Pancreas (tissue), 10 donors: ENCODE measurements at places on chromosomes 6 and 20.

- no peak for DNase-seq
Measured at GRCh38 chr6:83883240-83883639, 23.8 kb downstream of the CYB5R4 start.

GRCh38 chr6:98136333-98136732, 698.0 kb upstream of the POU3F2 start:
- no peak for DNase-seq

- DNase-seq: peak; percentile 22
Measured at GRCh38 chr6:170019818-170020583, 268.6 kb downstream of the ERMARD start.

- no peak for DNase-seq
Measured at GRCh38 chr20:60690771-60691170, 561.3 kb upstream of the CDH4 start.

- DNase-seq: no peak
Measured at GRCh38 chr20:37161830-37162549, 17.1 kb upstream of the RPN2 start.

- DNase-seq: no peak
Measured at GRCh38 chr20:43838703-43839060, 76.0 kb upstream of the TOX2 start.

GRCh38 chr6:20810727-20811108, 276.5 kb downstream of the CDKAL1 start:
- DNase-seq: no peak

DNA sequence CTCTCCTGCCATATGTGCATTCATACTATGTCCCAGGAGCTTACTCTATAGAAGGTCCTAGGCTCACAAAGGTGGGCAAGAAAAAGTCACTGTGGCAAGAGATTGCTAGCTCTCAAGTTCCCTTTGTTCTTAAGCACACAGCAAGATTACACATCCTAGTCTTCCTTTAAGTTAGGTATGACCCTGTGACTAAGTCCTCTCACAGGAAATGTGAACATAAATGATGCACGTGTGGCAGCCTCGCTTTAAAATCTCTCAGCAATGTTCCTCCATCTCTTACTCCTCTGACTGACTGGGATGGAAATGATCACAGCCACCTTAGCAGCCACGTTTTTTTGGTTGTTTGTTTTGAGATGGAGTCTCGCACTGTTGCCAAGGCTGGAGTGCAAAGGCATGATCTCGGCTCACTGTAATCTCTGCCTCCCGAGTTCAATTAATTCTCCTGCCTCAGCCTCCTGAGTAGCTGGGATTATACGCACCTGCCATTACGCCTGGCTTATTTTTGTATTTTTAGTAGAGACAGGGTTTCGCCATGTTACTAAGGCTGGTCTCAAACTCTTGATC, 35.7 kb upstream of the HAO1 start:
- no peak for DNase-seq

DNA sequence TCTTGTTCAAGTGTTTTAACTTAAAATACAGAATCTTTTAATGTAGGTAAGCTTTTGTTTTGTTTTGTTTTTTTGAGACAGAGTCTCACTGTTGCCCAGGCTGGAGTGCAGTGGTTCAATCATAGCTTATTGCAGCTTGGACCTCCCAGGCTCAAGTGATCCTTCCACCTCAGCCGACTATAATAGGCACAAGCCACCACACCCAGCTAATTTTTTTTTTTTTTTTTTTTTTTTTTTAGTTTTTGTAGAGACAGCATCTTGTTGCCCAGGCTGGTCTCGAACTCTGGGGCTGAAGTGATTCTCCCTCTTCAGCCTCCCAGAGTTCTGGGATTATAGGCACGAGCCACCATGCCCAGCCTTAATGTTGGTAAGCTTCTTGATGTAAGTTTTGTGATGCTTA, 3.3 kb downstream of the EFHC1 start:
- no peak for DNase-seq

DNA sequence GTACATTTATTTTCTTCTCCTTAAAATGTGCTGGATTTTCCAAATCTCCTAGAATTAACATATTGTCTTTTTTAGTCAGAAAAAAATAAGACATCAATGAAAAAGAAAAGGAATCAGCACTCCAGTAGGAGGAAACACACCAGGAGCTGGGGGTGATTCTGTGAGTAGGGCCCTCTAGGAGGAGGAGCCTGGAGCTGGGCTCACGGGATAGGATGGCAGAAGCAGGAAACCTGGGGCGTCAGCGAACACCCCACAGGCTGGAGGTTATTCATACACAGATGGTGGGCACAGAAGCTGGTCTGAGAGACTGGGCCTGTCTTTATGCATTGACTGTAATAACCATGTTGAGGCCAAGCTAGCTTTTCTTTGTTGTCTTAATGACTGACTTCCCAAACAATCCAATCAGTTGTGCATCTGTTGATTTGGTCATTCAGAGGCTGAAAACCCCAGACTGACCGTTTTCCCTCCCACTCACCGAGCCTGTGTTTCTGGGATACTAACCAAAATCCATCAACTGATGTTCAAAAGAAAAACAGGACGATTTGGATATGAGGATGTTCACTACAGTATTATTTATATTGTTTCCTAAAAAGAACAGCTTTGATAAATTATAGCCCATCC, 53.1 kb downstream of the CPNE5 start:
- no peak for DNase-seq

- no peak for DNase-seq
Measured at GRCh38 chr20:59647271-59647670, 42.9 kb downstream of the PHACTR3 start.

- DNase-seq: no peak
Measured at GRCh38 chr20:44019638-44020335, 105.1 kb downstream of the TOX2 start.

DNA sequence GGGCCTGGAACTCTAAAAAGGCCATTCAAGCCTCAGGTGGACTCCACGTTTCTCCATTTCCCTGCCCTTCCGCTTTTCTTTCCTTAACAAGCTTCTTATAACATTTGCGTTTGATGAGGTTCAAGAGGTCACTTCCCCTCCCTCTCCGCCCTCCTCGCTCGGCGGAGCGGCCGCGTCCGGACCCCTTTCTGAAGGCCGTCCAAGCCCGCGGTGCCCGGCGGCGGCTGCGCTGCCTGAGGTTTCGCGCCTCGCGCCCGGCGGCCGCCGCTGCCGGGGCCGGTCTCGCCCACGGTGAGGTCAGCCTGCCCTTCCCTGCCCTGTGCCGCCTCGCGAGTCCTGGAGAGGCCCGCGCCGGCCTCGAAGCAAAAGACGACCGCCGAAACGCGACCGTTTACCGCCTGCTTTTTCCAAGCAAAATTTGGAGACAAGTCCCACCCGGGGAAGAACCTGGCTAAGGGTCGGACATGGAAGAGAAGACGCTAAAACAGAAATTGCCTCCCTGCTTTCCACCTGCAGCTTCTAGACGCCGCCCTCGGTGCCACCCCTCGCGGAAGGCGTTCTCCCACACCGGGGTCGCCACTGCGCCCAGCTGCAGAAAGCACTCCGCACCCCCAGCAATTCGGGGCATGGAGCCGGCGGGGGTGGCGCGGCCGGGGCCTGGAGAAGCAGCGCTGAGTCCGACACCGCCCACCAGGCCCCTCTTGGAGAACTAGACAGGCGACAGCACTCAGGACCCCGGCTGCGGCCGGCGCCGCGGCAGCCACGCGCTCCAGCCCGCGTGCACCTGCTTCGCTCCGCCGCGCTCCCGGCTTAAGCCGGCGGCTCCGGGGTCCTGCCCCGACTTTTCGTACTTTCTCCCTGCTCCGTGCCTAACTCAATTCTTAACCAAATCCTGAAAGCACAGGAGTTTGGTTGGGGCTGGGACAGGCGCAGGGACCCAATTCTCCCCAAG, 11.0 kb upstream of the FOXF2 start:
- DNase-seq: peak; percentile 72

DNA sequence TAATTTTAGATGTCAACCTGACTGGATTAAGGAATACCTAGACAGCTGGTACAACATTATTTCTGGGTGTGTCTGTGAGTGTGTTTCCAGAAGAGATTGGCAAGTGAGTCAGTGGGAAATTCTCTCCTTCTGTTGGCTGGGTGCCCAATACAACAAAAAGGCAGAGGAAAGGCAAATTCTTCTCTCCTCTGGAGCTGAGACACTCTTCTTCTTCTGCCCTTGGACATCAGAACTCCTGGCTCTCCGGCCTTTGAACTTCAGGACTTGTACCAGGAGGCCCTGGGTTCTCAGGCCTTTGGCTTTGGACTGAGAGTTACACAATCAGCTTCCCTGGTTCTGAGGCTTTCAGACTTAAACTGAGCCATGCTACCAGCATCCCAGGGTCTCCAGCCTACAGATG, 7.8 kb upstream of the BTN3A1 start:
- no peak for DNase-seq

- no peak for DNase-seq
Measured at GRCh38 chr6:159809149-159809548, 9.1 kb downstream of the PNLDC1 start.

DNA sequence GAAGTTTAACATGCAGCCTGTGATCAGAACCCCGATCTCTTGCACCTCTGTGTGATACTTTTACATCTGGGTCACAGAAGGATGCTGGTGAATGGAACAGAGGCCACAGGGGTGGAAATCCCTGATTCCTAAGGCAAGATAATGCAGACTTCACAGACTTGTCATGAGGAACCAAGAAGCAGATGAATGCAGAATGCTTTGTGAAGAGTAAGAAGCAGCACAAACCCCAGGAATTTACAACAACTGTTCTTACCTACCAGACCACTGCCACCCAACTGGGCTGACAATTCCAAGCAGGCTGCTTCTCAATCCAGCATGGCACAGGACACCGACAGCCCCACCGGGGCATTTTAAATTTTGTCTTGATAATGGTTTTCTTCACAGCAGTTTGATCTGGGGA, 113.2 kb upstream of the CD93 start:
- DNase-seq: no peak

GRCh38 chr20:31943052-31943471, 8.8 kb downstream of the PDRG1 start:
- peak; percentile 16 for DNase-seq

DNA sequence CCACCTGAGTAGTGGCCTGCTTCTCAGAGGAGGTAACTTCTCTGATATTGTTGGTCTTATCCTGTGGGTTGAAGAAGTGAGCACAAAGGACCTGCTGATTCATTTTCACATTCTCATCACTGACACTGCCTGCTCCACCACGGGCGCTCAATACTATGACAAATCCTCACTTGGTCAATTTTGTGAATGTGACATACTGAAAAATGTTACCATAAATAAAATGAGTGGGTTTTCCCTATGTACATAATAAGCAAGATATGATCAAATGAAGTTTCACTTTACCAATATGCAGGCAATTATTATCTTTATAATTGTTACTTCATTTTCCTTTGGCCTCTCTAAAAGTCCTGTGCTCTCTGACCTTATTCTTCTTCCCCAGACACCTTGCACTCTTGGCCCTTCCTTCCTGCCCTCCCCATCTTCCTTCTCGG, 71.5 kb upstream of the RIPOR2 start:
- no peak for DNase-seq

DNA sequence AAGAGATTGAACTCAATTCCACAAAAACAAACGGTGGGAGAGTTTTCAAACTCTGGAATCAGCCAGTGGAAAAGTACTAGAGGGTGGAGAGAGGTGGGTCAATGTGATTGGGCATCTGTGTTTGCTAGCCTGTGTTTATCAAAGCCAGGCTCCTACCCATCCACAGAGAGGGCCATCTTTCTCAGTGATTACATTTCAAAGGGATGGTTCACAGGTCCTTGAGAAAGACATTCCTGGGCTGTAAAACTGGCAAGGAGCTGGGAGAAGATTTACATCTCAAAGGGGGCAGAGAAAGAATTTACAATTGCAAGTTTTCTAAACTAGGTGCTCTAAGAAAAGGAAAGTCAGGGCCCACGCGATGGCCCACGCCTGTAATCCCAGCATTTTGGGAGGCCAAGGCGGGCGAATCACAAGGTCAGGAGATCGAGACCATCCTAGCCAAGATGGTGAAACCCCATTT, 146.8 kb upstream of the UST start:
- no peak for DNase-seq

DNA sequence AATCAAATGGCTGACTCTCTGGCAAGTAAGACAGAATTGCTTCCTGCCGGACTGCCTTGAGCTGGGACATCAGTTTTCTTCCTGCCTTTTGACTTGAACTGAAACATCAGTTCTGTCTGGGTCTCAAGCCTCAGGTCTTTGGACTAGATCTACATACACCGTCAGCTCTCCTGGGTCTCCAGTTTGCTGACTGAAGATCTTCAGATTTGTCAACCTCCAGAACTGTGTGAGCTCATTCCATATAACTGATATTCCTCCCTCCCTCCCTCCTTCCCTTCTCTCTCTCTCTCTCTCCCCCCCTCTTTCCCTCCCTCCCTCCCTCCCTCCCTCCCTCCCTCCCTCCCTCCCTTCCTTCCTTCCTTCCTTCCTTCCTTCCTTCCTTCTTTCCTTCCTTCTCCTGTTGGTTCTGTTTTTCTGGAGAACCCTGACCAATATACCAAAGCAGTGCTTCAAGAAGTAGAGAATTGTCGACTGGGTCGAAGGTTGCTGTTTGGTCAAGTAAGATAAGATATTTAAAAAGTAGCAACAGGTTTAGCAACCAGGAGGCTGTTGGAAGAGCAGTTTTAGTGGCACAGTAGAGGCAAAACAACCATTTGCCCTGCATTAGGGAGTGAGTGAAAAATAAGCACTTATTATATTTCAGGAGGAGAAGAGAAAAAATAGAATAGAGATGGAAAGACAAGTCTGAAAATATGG, 33.1 kb upstream of the CMTR1 start:
- DNase-seq: no peak

- DNase-seq: no peak
Measured at GRCh38 chr6:111260570-111261298, 173.4 kb downstream of the SLC16A10 start.

DNA sequence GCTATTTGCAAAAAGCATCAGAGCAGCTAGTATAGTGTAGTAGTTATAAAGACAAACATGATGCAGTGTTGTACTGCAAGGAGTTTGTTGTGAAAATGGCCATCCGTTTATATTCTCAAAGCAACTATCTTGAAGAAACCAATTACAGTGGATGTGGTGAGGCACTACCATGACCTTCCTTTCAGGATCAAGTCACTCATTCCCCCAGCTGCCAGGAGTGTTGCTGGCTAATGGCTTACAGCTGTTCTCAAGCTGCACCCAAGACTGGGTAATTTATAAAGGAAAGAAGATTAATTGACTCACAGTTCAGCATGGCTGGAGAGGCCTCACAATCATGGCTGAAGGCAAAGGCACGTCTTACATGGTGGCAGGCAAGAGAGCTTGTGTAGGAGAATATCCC, 29.0 kb downstream of the ADGRF4 start:
- no peak for DNase-seq

DNA sequence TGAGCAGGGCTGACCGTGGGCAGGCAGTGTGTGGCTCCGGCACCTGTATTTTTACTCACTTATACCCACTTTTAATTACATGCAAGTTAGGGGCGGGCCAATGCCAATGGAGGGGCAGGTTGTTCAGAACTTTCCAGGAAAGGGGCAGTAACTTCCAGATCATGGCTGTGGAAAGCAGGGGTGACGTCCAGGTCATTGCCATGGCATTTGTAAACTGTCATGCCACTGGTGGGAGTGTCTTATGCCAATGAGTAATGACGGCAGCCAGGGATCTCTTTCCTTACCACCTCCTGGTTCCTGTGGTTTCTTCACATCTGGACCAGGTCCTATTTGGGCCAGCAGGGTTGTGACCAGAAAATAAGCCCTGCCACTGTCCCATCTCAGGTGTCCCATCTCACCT, 258.7 kb downstream of the THBS2 start:
- no peak for DNase-seq

GRCh38 chr20:46089167-46089416, 670 bp downstream of the NCOA5 start:
- no peak for DNase-seq

- DNase-seq: no peak
Measured at GRCh38 chr6:168631564-168631963, 190.6 kb downstream of the SMOC2 start.

- DNase-seq: no peak
Measured at GRCh38 chr6:142816031-142816430, 128.9 kb downstream of the HIVEP2 start.
